Stimulated activated CD8-positive, alpha-beta memory T cell treated with anti-CD3 and anti-CD28 coated beads, Interleukin-7, amount 100 ng/mL, for 4 hours (primary cell): ENCODE measurements at places on chromosomes 16 and 17.
A peak's percentile ranks its signal among the peaks of the same experiment; 100 is the strongest.

GRCh38 chr17:64073771-64074703 lies 53.6 kb upstream of the ICAM2 start:
- DNase-seq, result no peak

DNA sequence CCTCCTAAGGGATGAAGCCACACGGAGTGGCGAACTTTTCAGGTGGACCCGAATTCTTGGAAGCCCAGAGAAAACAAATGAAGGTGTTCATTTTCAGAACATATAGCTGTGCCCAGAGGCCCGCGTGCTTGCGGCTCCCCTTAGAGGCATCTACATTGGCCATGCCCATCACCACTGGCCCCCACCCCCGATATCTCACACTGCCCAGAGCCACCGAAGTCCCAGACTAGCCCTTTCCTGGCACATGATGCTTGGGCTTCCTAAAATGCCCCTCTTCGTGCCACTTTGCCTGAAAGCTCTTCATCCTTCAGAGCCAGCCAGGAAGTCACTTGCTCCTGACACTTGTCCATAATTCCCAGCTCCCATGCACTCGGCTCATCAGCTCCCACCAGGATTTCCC lies 2.1 kb upstream of the HEXIM1 start:
- DNase-seq, result no peak

DNA sequence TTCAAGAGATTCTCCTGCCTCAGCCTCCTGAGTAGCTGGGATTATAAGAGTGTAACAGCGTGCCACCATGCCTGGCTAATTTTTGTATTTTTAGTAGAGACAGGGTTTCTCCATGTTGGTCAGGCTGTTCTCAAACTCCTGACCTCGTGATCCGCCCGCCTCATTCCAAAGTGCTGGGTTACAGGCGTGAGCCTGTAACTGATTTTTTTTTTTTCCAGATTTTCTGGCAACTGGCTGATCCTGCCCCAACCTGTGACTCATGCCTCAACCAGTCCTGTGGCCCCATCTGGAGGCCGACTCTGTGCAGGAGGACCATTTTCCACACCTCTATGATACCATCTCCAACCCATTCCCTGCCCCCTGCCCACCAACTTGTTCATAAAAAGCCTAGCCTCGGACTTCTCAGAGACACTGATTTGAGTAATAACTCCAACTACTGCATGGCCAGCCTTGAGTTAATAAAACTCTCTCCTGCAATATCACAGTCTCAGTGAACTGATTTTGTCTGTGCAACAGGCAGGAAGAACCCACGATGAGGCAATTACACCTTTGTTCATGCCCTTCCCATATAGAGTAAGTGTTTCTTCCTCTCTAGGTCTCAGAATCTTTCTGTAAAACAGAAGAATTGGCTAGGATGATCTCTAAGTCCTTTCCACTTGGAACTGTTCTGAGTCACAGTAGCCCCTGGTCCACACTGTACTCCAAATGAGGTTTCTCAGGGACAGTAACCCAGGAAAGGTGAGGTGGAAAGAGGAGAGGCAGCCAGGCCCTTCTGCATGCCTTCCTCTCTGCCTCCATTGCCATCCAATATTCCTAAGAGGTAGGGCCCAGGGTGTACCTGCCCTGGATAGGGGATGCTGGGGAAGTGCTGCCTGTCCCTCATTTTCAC lies 8.8 kb upstream of the CNOT1 start:
- DNase-seq, result no peak

DNA sequence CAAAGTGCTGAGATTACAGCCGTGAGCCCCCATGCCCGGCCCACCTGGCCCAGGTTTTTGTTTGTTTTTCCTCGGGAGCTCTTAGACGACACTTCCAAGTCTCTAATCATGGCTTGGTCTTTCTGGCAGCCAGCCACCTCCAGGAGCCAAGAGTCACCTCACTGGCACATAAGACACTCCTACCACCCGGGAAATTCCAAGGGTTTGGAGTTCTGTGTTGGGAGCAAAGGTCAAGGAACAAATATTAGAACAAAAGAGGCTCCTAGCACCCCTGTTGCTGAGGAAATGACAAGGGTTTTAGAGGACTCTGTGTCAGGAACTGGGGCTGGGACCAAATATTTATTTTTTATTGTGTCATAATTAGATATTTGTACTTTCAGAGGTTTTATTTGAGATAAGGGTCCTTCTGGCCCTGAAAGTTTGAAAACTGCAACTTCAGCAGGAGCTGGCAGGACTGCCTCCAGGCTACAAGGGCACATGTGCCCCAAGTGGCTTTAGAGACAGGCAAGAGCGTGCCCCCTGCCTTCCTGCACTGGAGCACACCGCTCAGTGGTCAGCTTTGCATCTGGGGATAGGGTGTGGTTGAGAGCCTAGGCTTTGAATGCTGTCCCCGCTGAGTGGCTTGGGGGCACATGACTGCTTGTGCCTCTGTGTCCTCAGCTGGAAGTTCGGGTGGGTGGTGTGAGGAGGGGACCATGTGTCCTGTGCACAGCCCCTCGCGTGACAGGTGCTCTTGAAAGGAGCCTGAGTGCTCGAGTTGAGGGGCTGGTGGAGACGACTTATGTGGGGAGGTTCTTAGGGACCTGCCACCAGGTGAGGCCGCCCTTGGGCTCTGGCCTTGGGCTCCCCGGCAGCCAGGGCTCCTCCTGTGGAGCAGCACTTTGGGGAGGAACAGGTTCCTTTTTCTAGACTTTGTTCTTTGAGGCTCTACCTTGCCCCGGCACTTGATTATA lies 29.7 kb downstream of the MGRN1 start:
- DNase-seq, result no peak

DNA sequence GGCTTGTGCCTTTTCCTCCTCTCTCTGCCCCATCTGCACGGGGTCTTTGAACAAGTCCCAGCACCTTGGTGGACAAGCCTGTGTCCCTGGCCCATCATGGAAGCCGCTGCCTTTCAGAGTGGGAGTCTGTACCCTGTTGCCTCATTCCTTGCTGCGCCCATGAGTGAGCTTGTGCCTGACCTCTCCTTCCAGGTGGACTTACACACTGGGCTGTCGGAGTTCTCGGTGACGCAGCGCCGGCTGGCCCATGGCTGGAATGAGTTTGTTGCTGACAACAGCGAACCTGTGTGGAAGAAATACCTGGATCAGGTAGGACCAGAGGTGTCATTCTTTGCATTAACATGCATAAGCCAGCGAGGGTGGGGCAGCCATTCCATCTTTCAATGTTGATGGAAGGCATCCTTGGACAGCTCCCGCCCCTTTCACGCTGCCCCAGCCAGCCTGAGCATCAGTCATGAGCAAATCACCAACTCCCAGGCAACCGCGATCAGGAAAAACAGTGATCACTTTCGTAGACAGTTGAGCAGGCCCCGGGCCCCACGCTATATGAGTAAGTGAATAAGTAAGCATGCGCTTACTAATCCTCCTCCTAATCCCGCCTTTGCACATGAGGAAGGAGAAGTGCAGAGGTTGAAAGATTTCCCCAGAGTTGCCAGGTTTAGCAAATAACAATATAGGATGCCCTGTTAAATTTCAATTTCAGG lies 36.8 kb downstream of the ATP2C2 start:
- DNase-seq, result no peak

DNA sequence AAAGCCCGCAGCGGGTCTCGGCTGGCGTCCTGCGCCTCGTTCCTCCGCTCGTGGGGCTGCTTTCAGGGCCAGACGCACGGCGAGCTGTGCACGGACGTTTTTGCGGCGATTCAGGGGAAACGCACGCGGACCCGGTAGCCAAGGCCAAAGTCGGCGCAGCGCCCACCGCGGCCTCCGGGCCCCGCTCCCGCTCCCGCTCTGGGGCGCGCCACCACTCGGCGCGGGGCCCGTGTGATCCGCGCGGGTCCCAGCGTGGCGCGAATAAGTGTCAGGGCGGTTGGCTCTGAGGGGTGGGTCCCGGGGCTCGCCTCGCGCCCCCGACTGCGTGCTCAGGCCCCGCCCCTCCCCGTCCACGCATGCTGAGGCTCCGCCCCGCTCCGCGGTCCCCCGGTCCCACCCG lies 694 bp upstream of the TBCD start:
- peak; percentile 61 for DNase-seq

DNA sequence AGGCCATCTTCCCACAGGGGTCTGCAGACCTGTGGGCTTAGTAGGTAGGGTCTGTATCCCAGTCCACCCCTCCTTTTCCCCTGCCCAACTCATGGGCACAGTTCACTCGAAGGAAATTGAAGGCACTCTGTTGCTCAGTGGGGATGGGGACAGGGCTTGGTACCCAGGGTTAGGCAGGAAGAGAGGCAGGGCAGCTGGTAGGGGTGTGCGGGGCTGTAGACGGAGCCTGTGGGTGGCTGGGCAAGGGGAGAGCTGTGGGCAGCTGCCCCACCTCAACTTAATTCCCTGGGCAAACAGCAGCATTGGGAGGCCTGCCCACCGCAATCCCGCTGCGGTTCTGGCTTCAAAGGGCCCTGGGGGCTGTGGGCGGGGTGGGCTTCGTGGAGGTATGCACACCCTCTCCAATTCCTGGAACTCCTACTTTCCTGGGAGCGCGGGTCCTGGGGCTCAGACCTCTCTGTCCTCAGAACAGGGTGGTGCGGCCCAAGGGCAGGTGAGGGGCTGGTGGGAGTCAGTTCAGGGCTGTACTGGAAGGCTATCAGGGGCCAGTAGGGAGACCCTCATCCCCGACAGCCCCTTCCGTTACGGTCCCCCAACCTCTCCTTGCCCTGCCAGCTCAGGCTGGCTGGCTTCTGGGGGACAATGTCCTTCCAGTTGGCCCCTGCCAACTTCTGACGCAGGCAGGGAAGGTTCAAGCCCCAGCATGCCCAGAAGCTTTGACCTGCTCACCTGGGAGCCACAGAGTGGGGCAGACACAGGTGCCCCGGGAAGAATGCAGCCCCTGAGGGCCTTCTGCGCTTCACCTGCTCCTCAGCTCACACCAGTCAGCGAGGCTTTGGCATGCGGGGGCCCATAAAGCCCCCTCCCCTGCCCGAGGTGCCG lies 9.1 kb downstream of the FOXJ1 start:
- DNase-seq, result no peak

DNA sequence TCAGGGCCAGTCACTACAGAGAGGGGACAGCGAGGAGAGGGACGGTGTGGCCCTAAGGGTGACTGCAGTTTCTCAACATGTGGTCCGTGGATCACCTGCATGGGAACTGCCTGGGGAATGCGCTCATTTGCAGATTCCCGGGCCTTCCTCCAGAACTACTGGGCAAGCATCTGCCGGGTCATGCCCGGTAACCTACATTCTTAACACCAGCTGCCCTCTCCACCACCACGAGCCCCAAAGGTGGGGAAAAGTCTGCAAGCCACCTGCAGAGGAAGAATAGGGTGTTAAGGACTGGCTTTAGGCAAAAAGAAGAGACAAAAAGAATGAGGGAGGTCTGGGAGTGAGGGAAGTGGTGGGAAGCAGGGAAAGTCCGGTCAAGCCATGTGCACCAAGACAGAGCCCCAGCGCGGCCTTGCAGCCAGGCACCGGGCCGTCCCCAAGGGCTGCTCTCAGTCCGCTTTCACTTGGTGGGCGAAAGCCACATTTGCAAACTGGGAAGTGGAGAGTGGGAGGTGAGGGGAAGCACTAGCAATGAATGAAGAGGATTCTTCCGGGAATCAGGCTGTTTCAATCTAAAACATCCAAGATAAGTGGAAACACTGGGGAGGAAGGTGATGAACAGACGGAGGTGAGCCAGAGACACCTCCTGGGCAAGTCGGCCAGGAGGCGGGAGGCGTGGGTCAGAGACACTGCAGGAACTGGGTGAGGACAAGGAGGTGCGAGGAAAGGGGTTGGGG lies 70.3 kb downstream of the N4BP1 start:
- DNase-seq, result no peak

GRCh38 chr16:78298986-78299385 lies 199.5 kb downstream of the WWOX start:
- DNase-seq, result no peak

GRCh38 chr16:28910086-28911031 lies 14.7 kb downstream of the RABEP2 start:
- no peak for DNase-seq

- no peak for DNase-seq
Measured at GRCh38 chr17:17877529-17878358, 41.0 kb upstream of the SREBF1 start.

DNA sequence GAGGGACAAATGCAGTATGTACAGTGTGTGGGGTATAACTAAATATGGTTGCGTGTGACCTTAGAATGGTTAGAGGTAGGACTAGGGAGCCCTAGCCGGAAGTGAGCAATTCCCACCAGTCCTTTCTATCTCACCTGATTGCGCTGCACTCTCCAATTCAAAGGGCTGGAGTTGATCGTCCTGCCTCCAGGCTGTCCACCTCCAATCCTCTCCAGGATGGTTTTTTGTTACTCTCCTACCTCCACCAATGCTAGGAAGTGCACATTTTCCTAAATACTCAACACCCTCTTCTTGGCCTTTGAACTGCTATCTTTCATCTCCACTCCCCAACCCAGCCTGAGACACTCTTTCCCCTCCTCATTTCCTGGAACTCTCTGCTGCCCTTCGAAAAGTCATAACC lies 181.7 kb upstream of the ASIC2 start:
- no peak for DNase-seq

- DNase-seq, result no peak
Measured at GRCh38 chr17:74049967-74050458, 153.5 kb upstream of the RPL38 start.

GRCh38 chr17:67638871-67639270 lies 78.9 kb upstream of the NOL11 start:
- no peak for DNase-seq

GRCh38 chr16:8905168-8905762 lies 23.1 kb downstream of the LITAFD start:
- DNase-seq, result no peak

GRCh38 chr17:61132524-61132923 lies 267.1 kb upstream of the TBX2 start:
- no peak for DNase-seq

DNA sequence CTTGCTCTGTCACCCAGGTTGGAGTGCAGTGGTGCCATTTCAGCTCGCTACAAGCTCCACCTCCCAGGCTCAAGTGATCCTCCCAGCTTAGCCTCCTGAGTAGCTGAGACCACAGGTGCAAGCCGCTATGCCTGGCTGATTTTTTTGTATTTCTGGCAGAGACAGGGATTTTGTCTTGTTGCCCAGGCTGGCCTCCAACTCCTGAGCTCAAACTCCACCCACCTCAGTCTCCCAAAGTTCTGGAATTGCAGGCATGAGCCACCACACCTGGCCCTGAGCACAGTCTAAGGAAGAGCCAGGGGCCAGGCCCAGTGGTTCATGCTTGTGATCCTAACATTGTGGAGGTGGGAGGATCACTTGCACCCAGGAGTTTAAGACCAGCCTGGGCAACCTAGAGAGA lies 21.8 kb upstream of the BCO1 start:
- no peak for DNase-seq

DNA sequence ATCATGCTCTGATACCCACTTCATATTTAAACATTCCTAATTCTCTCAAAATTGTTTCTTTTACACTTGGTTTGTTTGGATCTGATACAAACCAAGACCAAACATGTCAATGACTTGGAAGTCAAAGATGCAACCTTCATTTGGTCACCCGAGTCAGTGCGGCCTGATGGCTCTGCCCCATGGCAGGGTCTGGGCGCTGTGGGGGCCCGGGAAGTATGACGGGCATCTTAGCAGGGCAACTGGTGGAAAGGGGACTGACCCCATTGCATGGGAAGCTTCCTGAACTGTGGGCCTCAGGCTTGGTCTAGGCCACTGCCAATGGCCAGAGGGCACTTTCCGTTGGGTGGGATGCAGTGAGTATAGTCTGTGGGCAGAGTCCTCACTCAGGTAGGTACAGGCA lies 178.0 kb downstream of the KATNIP start:
- DNase-seq, result no peak
